GM23248 (cell line): ENCODE measurements at places on chromosomes 13 and 19.

GRCh38 chr13:114128348-114128623 is 4.1 kb downstream of the RASA3 start:
- no peak for DNase-seq

DNA sequence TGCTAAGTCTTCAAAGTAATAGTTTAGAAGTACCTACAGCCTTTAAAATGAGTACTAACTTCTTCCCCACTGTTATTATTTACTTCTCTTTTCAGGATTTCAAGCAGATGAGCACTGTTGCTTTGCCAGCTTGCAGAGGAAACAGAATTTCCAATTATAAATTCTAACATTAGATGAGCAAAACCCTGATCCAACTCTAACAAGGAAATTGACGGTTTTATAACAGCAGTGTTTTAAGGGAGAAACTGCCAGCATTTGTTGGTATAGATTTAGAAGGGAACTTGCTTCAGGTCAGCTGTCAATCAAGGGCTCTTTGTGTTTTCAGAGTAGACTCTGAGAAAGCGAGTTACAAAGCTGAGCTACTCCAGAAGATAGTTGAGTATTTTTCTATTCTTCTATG is 120.5 kb downstream of the RAP2A start:
- DNase-seq = no peak

- peak; percentile 47 for DNase-seq
Observed at GRCh38 chr19:42074513-42075363, 1.2 kb upstream of the ZNF574 start.

GRCh38 chr19:46890423-46891170 is 29.8 kb downstream of the ARHGAP35 start:
- DNase-seq = peak; percentile 96

DNA sequence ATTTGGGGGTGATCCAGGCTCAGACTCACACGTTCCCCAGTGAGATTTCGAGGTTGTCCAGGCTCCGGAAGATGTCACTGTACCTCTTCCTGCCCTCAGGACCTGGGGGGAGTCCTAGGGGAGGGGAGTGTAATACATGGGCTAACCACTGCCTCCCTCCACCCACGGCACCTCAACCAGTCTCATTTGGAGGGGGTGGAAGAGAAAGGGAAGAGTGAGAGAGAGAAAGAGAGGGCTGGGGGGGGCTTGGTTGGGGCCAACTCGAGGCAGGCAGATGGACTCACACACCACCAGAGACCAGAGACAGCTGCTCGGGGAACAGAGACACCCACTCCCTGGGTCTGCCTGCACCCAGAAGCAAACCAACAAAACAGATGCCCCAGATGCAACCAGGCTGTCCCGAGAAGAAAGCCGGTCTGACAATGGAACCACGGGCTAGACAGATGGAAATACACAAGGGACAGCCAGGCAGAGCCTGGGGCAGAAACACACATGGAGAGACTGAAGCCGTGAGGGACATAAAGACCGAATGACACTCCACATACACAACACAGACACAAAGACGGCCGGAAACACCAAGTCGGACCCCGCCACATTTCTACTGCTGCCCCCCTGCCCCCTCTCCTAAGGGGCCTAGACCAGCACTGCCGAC is 825 bp downstream of the GMIP start:
- peak; percentile 45 for DNase-seq

- DNase-seq = peak; percentile 98
Observed at GRCh38 chr19:40831502-40832430, 18.5 kb downstream of the CYP2A6 start.

GRCh38 chr13:25463496-25463895 is 91.7 kb downstream of the ATP8A2 start:
- DNase-seq = peak; percentile 33

- DNase-seq = no peak
Observed at GRCh38 chr13:50887151-50887550, 22.4 kb upstream of the RNASEH2B start.

- DNase-seq = peak; percentile 21
Observed at GRCh38 chr13:51935326-51936171, 73.8 kb downstream of the CCDC70 start.

- peak; percentile 60 for DNase-seq
Observed at GRCh38 chr13:110116072-110116487, 190.9 kb downstream of the COL4A1 start.

GRCh38 chr13:31846182-31846938 is 107.0 kb downstream of the RXFP2 start:
- peak; percentile 94 for DNase-seq

DNA sequence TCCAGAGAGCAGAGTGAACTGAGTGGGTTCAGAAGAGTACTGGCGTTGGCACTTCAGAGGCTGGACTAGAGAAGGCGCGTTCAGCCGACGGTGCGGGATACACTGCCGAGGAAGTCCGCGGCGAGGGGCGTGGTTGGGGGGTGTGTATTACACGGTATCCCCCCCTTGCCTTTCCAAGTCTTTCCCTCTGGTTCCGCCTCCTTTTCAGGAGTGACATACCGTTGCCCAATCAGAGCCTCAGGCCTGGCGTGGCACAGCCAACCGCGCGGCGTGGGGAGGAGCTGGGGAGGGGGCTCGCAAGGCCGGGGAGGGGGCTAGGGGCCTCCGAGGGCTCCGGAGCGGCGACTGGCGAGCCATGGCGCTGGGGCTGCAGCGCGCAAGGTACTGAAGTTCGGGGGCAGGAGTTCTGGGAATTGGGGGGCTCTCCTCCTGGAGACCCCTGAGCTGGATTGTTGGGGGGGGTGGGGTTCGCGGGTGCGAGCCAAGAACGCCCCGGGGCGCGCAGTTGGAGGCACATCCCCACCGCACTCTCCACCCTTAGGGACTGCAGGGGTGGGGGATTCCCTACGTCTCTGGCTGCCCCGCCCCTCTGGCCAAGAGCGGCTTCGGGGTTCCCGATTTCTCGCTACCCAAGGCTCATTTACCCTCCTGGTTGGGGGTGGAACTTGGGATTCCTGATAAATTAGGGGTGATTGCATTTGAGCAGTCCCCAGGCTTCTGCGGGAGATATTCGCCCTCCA is at the start of gene HIF3A:
Gene HIF3A, plus strand, starts transcription at position 321 of the 740 bp plus-strand sequence. Its CDS starts 35 bp downstream, at position 356.
- peak; percentile 23 for DNase-seq

- no peak for DNase-seq
Observed at GRCh38 chr19:39942366-39942730, 7.9 kb upstream of the FCGBP start.

- peak; percentile 24 for DNase-seq
Observed at GRCh38 chr13:27263438-27263837, 7.2 kb upstream of the RASL11A start.

GRCh38 chr13:107590556-107590955 is 624.8 kb downstream of the LIG4 start:
- no peak for DNase-seq

DNA sequence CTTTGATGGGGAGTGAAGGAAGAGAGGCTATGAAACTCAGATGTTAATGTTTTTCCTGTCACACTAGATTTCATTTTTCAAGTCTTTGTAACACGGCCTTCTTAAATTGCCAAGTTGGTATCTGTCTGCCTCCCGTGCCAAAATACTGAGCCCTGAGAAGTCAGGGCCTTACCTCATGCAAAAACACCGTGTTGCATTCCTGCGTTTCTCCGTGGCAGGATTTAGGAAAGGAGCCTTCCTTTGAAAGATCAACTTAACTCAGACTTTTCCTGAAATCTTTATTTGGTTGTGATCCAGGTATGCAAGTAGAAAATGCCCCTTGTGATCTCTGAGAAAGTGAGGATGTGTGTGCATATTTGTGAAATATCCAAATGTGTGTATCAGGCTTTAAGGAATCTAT is 1291.0 kb upstream of the SLC10A2 start:
- no peak for DNase-seq

GRCh38 chr19:47032171-47032811 is 12.7 kb downstream of the NPAS1 start:
- peak; percentile 52 for DNase-seq

GRCh38 chr19:15332311-15332996 is at the start of gene BRD4:
Gene BRD4 (minus strand): TSS chr19:15332539. CDS start chr19:15273099, 59,440 bp downstream.
- peak; percentile 84 for DNase-seq

DNA sequence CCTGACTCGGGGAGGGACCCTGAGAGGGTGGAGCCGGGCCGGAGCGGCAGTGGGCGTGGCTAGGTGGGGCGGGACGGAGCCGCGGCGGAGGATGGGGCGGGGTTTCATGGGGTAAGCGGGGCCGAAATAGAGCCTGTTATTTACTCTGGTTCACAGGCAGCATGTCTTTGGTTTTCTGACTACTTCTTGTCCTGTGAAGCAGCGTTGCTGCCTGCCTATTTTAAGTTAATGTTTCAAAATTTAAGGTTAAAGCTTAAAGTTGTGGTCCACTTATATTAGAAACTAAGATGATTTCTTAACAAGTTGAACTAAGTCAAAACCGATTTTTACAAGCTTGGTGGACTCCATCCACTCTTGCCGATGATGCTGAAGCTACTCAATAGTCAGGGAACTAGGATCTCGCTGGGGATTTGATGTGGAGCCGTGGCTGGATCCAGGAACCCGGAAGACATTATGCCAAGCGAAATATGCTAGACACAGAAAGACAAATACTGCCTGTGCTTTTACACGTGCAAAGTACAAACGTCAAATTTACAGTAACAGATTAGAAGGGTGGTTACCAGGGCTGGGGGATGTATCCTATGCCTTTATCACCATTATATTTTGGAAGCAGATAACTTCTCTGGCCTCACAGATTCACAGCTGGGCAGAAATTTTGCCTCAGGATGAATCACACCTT is 433 bp upstream of the ZNF616 start:
- DNase-seq = peak; percentile 20
